ENCODE measurements at places on chromosomes 16 and 17.

DNA sequence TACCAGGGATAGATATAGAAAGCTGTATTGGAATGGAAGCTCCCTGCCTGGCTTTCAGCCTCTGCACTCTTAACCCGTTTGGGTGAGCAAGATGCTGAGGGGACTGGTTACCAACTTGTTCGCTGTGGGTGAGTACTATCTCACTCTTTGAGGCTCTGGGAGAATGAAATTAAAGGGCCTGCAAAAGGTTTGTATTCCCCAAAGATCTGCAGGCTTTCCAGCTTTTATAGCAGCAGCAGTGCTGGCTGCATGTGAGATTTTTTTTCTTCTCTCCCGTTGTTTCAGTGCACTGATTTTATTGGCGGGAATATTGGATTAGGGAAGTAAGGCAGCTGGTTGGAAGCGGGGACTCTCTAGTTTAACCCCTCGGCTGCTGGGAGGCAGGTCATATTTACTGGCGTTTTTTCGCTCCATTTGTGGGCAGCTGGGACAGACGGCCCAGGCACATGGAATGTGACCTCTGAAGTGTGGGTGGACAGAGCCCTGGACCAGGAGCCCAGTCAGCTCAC is 30.9 kb downstream of the C17orf75 start:
- DNase-seq = no peak

DNA sequence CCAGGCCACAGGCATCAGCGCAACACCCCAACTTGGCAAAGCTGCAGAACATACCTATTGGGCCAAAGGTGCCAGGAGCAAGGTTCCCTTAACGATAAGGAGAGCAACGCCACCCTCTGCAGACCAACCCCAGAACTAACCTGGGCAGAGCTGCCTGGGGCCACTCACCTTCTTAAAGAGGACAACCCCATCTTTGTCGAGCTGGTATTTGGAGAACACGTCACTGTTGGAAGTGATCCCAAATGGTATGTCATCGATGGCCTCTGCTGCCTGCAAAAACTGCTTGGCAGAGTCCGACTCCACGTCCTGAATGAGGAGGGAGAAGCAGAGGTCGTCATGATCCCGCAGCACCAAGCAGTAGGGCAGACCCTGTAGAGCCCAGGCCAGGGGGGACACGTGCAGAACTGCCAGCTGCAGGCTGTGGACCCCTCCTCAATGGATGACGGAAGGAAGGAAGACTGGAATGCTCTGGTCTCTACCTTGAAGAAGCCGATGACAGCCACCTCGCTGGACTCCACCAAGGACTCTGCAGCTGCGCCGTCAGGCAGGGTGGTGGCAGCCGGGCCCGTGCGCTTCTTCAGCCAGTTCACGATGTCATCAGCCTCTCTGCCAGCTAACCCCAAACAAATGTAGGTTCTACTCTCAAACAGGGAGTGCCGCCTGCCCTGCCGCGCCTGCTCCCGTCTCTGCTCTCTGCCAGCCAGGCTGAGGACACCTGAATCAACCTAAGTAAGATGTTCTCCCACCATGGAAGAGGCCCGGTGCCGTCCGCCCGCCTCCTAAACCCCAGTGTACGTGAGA is 5.2 kb downstream of the P4HB start:
- DNase-seq = no peak

GRCh38 chr17:11643851-11644250 is 45.6 kb downstream of the DNAH9 start:
- DNase-seq = no peak

- no peak for DNase-seq
Observed at GRCh38 chr17:50766222-50767023, 895 bp downstream of the ANKRD40CL start.

GRCh38 chr17:792277-792676 is 10.1 kb downstream of the MRM3 start:
- DNase-seq = no peak

GRCh38 chr17:28712705-28713415 is 1.2 kb upstream of the PROCA1 start:
- DNase-seq = no peak

DNA sequence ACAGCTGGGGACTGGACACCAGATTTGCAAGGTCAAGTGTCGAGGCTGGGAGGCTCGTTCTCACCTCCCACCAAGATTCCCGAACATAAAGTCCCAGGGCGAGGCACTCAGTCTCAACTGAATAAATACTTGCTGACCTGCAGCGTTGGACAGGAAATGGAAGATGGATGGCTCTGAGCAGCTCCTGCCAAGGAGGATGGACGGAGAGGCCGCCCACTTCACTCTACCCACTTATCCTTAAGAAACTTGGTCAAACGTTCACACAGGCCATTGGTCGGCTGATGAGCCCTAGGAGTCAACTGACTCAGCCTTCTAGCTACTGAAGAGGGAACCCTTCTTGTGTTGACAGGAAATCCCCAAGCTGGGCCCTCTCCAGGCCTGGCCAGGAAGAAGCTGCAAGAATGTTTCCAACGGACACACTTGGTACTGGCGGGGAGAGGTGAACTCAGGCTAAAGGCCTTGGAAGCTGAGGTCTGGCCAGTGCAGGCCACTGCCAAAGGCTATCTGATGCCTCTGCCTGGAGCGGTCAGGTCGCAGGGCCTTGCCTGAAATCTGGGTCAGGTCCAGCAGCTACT is 50.0 kb downstream of the VAC14 start:
- peak; percentile 72 for DNase-seq
